Stimulated activated CD4-positive, alpha-beta T cell treated with anti-CD3 and anti-CD28 coated beads, Interleukin-12 subunit alpha, Interleukin-12 subunit beta, amount 100 ng/mL, for 4 hours (primary cell): ENCODE measurements at places on chromosomes 4 and X.

DNA sequence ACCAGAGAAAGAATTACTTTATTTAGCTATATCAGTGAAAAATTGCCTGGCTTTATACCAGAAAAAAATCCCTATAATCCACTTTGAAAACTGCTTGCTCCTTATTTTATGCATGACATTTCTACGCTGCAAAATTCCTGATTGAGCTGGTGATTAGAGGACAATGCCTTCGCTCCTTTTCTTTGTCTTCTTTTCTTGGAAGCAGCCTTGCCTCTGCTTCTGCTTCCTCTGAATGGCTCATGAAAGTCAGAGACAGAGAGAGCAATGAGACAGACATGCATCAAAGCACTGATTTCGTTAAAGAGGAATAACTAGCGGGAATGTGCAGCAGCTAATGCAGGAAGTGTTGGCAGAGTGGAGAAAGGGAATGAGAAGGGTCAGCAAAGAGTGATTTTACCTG lies 294.3 kb upstream of the IGFBP7 start:
- no peak for DNase-seq

DNA sequence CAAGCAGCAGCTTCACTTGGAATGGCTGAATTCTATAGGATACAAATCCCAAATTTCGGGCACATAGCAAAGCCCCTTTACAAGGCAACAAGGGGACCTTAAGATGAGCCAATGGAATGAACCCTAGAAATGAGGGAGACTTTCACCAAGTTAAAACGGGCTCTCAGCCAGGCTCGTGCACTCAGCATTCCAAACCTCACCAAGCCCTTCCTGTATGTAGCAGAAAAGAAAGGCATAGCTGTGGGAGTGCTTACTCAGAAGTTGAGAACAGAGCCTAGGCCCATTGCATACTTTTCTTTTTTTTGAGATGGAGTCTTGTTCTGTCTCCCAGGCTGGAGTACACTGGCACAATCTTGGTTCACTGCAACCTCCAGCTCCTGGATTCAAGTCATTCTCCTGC lies 10.8 kb upstream of the HERC5 start:
- DNase-seq: no peak

DNA sequence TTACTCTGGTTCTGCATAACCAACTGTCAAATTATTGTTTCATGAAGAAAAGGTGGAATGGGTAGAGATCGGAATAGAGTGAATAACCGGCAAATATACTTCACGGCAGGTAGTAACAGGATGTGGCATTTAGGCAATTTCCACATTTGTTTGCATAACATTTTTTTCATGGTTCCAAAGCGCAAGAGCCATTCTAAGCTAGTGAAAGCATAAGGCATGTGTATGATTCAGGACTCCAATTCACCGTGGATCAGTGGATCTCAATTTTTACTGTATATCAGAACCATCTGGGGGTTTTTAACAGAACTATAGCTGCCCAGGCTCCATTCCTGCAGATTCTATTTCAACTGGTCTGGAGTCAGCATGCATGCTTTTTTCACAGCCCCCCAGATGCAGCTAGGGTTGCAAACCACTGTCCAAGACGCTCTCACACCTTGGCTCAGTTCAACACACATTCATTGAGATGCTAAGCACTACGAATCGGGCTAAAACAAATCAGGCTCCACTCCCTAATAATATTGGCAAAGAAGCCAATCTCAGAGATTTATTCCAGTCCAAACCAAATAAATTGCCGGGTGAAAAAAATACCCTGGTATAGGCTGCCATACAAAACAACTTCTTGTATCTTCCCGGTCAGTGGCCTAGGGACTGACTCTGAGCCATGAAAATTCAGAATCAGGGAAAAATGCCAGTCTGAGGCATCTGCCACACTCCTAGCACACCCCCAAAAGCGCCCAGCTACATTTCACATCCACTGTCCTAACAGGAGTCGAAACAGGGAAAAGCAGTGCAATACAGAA lies 30.0 kb downstream of the AFAP1 start:
- DNase-seq: no peak

GRCh38 chr4:86965019-86965976 lies 30.5 kb downstream of the AFF1 start:
- no peak for DNase-seq

DNA sequence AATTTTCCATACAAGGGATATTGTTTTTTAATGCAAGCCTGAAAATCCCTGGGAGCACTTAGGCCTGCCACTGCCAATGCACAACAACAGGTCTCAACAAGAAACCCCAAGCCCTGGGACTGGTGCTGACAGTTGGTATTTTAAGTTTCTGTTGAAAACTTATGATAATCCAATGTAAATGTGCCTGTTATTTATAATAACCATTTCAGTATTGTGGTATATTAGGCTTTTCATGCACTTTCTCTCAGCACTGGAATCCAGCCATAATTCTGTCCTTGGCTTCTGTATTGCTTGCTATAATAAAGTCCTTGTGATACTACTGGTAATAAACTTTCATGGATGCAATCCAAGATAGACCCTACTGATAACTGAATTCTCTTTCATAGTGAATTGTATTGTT lies 218.9 kb downstream of the PCDH7 start:
- DNase-seq: no peak

DNA sequence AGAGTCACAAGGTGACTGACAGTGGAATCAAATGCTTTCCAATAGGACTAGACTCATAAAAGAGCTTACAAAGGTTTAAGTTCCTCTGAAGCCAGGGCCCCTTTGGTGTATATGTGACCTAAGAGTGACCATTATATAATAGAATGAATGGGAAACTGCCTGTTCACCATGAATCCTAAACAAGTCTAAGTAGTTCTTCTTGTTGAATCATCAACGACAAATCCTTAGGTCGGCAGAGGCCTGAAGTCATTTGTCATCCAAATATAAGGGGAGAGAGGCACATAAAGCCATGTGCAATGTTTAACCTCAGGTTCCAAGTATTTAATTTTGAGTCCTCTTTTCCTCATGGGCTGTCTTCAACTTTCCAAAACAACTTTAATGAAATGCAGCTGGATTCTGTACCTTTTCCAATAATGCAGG lies 122.4 kb downstream of the RASL11B start:
- DNase-seq: no peak

DNA sequence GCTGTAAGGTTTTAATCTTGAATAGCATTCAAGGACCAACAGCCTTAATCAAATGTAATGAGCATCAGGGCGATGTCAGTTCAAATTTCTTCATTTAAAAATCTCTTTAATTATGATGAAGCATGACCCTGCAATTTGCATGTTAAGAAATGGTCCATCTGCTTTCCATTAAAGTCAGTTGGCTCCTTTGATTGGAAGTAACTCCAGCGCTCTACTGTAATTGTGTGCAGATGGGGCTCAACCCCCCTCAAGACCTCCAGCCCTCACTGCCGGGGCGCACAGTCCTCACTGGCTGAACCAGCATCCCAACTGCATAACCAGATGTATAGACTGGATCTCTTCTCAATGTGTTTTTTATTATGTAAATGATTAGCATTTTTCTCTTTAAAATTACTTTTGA lies 126.9 kb downstream of the VCX3B start:
- DNase-seq: no peak

DNA sequence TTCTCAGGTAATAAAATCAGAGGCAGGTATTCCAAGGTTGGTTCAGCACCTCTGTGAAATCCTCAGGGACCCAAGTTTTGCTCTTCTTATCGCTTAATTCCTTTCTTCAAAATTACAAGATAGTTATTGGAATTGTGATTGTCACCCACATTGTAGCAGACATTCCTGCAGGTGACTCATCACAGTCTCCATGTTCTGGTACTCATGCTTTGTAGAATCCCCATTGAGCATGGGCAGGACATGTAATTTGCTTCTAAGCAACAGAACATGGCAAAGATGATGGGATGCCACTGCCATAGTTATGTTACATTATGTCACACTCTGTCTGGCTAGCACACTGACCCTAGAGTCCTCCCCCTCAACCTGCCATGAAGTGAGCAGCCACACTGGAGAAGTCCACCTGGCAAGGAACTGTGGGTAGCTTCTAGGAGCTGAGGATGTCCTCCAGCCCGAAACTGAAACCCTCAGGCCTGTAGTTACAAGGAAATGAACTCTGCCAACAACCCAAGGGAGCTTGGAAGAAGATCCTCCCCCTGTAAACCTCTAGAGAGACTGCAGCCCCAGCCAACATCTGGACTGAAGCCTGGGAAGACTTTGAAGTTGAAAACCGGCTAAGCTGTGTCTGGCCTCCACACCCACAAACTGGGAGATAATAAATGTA lies 58.3 kb upstream of the GUCY1A1 start:
- DNase-seq: no peak

GRCh38 chr4:30720661-30721184 lies 554 bp downstream of the PCDH7 start:
- DNase-seq: no peak

DNA sequence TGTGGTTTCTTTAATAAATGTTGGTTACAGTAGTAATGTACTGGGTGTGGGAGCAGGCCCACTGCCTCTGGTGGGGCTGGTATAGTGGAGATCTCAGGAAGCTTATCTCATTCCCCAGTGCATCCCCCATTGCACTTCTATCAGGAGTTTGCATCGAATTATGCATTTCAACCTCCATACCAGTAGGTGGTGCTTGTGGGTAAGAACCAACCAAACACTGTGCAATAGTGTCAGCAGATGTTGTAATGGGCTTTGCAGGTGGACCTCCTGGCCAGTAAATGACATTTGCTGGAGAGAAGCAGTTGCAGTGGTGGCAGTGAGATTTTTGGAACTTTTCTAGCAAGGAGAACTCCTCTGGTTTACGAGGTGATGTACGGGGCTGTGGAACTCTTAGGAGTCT lies 150.6 kb downstream of the POU3F4 start:
- no peak for DNase-seq

DNA sequence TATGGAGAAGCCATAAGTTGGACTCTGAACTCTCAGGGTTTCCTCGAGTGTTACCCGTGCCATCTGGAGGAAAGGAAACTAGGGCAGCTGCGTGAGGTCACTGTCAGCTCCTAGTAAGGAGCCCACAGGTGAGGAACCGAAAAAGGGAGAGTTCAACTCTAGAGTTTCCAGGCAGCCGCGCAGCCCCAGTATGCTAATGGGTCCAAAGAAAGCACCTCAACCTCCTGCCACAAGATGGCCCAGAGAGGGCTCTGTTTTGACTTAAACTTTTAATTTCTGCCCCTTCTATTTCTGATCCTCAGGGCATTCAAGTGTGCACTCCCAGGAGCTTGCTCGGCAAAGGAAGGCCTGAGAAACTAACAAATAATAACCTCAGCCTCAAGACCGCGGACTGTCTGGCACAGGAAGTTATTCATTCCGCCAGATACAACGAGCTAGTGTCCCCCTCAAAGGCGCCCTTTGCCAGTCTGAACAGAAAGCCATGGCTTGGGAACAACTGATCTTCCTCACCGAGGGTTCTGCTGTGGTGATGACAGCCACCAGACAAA lies 13.9 kb downstream of the SCARB2 start:
- DNase-seq: no peak

GRCh38 chrX:15072880-15073279 lies 197.0 kb downstream of the ASB9 start:
- no peak for DNase-seq

DNA sequence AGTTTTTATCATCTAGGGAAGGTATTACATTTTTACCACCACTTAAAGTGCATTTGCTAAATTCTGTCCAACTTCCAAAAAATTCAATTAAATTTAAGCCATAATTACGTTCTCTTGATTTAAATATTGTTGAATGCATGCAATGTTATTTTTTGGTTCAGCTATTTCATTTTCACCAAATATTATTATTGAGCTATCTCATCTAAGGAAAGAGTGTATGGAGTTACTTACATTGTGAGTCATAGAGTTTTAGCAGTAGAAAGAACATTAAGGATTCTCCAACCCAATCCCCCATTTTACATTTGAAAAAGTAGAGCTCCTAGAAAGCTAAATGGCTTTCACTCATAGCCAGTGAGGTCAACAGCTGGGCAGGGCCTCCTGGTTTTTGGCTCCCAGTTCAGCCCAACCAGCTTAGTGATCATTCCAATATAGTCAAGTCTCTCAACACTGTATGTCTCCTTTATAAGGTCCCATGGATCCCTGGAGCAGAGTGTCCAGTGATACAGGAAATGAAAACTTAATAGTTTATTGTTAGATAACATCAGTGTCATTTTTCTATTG lies 60.5 kb downstream of the NDNF start:
- DNase-seq: no peak

GRCh38 chr4:118911238-118911703 lies 22.6 kb downstream of the SYNPO2 start:
- DNase-seq: no peak
